Stimulated activated CD4-positive, alpha-beta T cell treated with anti-CD3 and anti-CD28 coated beads, Interleukin-12 subunit alpha, Interleukin-12 subunit beta, amount 100 ng/mL, for 24 hours (primary cell): ENCODE measurements at places on chromosomes 11 and 22.

- DNase-seq, result no peak
These were observed 1.6 kb downstream of the C1QTNF6 start for GRCh38 chr22:37186228-37186996.

DNA sequence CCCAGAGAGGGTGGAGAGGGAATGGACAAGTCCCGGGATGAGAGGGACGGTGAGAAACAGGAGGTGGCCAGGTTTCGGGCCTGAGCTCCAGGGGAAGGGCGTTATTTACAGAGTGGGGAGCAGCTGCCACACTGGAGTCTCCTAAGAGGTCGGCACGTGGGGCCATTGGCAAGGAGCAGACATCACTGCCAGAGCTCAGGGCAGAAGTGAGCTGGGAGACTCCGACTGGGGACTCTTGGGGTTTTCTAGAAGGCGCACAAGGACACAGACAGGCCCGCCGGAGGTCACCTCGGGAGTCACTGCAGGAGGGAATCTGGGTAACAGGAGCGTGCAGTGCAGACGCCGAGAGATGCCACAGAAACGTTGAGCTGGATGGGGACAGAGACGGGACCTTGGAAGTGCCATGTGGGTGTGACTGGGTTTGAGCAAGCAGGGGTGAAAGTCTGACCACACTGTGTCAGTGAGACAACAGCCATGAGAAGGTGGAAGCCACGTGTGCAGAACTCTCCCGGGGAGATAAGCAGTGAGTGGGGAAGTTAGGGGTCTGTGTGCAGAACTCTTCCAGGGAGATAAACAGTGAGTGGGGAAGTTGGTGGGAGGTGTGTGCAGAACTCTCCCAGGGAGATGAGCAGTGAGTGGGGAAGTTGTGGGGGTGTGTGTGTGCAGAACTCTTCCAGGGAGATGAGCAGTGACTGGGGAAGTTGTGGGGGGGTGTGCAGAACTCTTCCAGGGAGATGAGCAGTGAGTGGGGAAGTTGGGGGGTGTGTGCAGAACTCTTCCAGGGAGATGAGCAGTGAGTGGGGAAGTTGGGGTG is 187.5 kb downstream of the SHANK2 start:
- no peak for DNase-seq

DNA sequence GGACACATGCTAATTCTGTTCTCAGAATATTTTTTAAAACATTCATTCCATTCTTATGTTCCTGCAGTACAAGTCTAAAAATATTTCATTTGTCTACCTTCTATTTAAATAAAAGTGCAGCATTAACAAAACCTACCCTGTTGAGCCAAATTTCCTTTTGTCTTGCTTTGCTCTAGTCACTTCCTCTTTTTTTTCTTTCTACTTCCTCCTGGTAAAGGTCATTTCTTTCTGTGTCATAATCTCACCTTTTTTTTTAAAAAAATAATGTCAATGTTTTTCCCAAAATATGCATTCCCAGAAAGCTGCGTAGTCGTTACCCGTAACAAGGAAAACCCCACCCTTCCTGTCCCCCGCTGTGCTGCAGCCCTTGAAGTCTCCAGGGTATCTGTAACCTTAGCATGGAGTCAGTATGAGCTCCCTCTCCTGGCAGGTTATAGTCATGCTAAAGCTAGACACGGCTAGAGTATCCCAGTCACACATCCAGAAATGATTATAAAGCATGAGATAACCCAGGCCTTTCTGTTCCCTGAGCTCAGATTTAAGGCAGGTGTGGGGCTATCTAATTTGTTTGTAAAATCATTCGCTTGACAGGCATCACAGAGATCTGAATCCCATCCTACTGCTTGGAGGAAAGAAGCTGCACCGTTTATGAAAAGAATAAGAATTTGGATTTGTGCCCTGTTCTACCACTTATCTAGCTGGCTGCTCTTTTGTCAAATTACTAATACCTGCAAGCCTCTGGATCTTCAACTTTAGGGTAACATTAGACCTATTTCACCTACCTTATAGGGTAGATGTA is 51.1 kb upstream of the EED start:
- DNase-seq, result peak; percentile 51

DNA sequence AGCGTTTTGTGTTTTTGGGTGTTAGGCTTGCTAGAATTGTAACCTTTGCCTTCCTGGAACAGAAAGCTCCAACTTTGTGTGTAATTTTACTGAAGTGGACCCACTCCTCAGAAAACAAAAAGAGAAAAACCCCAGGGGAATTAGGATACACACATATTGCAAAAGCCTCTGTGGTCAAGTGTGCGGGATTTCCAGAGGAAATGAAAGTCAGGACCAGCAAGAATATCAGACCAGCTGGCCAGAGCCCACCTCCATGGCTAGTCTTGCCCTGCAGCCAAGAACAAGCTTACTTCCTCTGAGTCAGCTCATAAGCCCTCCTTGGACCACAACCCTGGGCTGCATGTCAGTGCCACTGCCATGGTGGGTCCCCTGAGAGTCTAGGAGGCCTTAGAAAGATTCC is 37.0 kb upstream of the FTH1 start:
- DNase-seq, result no peak

DNA sequence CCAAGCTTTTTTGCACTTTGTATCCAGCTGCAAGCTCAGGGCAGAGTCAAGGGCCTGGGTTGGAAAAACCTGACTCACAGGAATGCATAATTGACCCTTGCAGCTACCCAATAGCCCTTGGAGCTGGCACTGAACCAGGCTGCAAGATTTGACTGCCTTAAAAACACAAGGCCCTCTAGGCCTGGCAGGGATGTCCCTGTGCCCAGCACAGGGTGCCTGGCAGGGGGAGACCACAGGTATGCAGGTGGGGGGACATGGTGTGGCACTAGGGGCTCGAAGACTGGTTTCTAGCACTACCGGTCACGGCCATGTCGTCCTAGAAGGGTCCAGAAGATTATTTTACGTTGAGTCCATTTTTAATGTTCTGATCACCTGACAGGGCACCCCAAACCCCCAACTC is 30.2 kb downstream of the SBF1 start:
- DNase-seq, result no peak

GRCh38 chr11:2677127-2677526 is 22.7 kb downstream of the KCNQ1OT1 start:
- no peak for DNase-seq

- DNase-seq, result no peak
These were observed 52.5 kb upstream of the NNMT start for GRCh38 chr11:114243461-114244372.

GRCh38 chr11:2954263-2954662 is 25.0 kb upstream of the PHLDA2 start:
- DNase-seq, result no peak

GRCh38 chr22:39727541-39727940 is 157.0 kb downstream of the CACNA1I start:
- DNase-seq, result no peak

GRCh38 chr11:125724125-125724524 is 22.0 kb upstream of the PATE1 start:
- DNase-seq, result no peak

DNA sequence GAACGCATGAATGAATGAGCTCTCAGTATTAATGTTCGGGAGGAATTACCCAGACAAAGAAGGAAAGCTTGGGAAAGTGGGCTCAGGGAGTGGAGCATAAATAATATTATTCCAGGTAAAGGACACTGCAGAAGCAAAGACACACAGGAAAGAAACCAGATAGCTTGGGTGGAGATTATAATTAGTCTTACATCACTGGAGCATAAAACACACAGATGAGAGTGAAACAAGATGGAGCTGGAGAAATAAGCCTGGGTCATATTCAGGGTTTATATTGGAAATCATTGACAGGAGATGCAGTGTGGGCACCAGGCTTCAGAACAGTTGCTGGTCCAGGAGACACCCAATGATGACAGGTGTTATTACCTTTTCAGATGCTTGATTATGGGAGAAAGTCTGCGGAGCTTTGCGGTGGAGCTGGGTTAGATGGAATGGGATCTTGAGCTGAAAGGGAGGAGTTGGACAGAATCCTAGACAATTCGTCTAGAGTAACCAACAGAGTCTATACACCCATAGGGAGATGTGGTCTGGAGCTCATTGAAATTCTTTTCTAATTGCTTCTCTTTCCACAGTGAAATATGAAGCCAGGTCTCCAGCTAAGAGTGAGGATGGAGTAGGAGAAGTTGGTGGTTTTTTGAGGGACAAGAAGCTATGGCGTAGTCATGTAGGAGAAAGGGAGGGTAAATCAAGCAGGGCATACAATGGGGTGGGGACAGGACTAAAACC is 227.2 kb downstream of the FAM76B start:
- no peak for DNase-seq

- no peak for DNase-seq
These were observed 1052.9 kb downstream of the NTM start for GRCh38 chr11:132423266-132423665.

DNA sequence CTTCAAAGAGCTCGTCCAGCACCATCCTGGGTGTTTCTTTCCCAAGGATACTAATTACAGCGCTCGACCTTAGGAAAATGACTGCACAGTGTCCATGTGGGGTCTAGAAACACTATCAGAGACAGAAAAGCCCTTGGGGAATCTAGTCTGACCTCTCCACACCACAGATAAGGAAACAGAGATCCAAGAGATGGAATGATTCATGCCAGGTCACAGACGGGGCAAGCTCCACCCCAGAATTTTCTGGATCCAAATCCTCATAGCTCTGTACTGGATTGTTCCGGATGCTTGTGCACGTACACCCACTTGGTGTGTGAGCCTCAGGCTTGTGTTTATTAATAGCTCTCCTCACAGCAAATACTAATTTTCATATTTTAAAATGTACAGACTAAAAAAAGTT is 11.3 kb downstream of the ABTB2 start:
- DNase-seq, result no peak

DNA sequence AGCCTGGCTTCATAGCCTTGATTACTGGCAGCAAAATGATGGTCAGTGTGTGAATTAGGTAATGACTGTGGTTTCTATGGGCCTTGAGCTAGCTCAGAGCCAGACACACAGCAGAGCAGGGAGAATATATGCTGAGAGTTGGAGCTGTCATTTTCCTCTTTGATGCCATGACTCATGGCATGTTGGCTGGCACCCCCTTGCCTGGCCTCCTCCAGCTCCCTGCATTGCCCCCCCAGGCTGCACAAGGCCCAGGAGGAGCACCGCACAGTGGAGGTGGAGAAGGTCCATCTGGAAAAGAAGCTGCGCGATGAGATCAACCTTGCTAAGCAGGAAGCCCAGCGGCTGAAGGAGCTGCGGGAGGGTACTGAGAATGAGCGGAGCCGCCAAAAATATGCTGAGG is 20.3 kb upstream of the RRM1 start:
- DNase-seq, result no peak

GRCh38 chr11:96061069-96061468 is 137.2 kb upstream of the MTMR2 start:
- no peak for DNase-seq
